ENCODE measurements at places on chromosomes 3 and 15.

DNA sequence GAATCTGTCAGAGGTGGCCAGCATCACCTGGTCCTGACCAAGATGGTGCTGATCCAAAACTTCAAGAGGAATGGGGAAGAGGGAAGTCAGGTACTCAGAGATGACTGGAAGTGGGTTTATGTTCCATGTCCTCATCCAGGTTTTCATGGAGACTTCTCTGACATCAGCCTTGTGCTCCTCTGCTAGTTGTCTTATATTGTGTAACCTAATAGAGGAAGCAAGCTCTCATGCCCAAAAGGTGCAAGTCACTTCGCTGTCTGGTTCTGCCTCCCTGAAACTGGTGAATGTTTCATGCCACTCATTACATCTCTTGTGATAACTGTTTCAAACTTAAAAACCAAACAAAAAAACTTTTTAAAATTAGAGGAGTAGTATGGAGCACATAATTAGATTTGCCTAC is 127.2 kb upstream of the MANF start:
- DNase-seq: no peak

GRCh38 chr15:101029971-101030661 is 111.0 kb downstream of the LRRK1 start:
- DNase-seq: no peak

GRCh38 chr15:39142500-39142899 is 438.4 kb upstream of the THBS1 start:
- no peak for DNase-seq

DNA sequence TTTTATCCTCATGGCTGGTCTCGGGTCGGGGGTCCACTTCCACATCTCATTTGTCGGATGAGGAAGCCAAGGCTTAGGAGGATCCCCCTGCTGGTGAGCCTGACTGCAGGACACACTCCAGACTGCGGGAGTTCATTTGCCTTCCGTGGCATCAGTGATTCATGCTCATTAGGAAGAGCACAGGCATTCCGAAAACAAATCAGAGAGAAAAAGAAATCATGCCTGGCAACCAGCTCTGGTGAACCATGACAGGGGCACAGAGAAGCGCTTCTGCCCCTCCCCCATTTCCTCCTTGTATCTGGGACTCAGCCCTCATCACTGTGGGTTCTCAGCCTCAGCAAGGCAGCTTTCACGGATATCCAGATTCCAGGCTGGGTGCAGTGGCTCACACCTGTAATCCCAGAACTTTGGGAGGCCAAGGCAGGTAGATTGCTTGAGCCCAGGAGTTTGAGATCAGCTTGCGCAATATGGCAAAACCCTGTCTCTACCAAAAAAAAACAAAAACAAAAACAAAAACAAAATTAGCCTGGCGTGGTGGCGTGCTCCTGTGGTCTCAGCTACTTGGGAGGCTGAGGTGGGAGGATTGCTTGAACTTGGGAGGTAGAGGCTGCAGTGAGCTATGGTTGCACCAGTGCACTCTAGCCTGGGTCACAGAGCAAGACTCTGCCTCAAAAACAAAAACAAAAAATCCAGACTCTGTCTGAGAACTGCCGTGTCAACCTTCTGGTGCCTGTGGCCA is 28.4 kb downstream of the IRAK2 start:
- DNase-seq: peak; percentile 40

DNA sequence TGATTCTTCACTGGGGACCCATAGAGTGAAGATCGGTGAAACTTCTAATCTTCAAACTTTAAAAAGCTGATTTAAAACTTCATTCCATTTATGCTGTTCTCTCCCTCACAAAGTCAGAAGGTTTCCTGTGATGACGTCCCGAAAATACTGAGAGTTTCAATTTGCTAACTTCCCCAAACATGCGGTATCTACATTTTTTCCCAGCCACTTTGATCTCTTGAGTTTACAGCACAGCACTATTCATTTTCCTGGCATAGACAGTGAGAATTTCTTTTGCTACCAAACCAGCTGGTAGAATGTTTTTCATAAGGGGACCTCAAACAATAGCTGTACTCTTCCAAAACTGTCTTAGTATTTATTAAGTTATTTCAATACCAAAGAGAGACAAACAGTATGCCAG is 156.8 kb downstream of the LSAMP start:
- DNase-seq: no peak

GRCh38 chr15:49320351-49320750 is 102.7 kb upstream of the FGF7 start:
- no peak for DNase-seq

GRCh38 chr15:61481886-61482285 is 252.8 kb upstream of the RORA start:
- no peak for DNase-seq

GRCh38 chr3:114428044-114428595 is 134.3 kb downstream of the TIGIT start:
- no peak for DNase-seq

DNA sequence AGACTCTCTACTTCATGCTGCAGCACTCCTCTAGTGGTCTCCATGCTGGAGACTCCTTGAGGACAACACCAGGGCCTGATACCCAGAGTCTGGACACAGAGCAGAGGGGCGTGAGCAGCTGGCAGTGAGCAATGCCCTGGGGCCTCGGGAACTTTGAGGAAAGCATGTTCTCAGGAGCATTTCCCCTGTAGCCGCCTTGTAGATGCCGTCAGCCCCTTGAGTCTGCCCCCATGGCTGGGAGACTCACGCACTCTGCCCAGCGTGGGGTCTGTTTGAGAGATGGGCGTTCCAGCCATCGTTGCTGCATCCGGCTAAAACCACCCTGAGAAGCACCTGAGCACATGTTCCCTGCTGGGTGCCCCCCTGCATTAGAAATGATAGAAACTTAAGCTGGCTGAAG is 56.8 kb downstream of the PLXNA1 start:
- no peak for DNase-seq

DNA sequence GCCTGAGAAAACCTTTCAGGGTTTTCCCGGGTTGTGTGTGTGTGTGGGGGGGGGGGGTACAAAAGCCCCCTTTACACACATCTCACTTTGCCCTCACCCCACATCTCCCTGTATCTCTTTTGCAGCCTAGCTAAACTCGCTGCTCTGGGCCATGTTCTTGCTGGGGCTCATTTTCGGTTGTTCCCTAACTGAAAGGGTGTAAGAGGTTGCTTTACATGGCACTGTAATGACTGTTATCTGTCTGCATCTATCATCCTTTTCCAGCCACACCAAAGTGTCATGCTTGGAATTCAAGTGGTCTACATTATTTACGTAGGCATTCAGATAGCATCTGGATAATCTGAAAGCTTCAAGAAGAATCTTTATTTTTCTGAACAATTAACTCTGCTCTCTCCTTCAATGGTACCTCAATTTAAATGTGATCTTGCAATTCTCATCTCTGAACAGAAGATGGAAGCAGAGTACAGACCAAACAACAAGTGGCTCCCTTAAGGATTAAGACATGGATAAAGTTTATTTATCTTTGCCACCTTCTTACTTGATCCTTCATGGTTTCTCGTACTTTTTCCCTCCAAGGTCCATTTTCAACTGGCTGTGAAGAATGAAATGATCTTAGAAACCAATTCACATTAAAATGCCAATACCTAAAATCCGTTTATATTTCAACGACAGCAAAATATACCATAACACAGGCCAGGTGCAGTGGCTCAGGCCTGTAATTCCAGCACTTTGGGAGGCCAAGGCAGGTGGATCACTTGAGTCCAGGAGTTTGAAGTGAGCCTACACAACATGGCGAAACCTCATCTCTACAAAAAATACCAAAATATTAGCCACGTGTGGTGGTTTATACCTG is 34.9 kb downstream of the DCLK3 start:
- DNase-seq: peak; percentile 32

DNA sequence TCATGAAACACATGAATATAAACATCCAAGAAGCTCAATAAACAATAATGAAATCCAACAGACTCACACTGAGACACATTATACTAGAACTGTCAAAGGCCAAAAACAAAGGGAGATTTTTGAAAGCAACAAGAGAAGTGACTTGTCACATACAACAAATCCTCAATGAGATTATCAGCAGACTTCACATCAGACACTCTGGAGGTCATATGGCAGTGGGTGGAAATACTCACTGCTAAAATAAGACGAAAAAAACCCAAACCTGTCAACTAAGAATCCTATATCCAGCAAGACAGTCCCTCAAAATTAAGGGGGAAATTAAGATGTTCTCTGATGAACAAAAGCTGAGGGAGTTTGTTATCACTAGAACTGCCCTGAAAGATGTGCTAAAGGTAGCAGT is 125.4 kb upstream of the MELTF start:
- no peak for DNase-seq

- no peak for DNase-seq
These were observed 77.2 kb upstream of the SEMA6D start for GRCh38 chr15:47640079-47640478.

Measured in NCI-H2029 (cell line).